T-helper 2 cell (primary cell): ENCODE measurements at places on chromosomes 1 and 21.

GRCh38 chr1:173415905-173416450 is 61.2 kb upstream of the PRDX6 start:
- DNase-seq = no peak

DNA sequence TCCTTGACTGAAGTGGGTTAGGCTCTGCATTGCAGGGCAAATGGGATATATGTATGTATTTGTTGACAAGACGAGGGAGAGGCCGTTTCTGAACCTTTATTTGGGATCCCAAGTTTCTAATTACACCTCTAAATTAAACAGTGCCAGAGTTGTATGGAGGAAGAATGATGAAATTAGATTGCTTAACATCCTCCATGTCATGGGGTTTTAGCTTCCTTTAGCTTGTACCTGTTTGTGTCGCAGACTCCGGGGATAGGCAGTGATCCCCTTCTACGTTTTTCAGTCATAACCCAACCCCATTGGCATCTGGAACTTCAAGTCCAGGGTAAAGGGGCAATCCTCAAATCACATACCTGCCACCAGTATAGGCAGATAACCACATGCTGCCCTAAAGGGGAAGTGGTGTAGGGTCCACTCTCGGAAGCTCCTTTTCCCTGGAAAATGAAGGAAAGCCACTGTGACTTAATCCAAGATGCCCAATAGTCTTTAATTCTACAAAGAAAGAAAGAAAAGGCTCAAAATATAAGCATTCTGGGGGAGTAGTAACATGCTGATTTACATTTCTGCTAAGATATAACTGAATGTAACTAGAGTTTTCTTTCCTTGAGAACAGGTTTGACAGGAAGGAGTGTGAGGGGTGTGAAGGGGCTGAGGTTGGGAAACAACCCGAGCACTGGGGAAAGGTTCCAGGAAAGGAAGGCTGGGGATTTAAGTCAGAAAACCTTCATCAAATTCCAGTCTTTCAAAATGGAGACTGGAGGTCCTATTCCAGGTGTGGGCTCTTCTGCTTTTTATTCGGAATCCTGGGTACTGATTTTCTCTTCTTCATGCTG is 77.6 kb downstream of the RGL1 start:
- no peak for DNase-seq

DNA sequence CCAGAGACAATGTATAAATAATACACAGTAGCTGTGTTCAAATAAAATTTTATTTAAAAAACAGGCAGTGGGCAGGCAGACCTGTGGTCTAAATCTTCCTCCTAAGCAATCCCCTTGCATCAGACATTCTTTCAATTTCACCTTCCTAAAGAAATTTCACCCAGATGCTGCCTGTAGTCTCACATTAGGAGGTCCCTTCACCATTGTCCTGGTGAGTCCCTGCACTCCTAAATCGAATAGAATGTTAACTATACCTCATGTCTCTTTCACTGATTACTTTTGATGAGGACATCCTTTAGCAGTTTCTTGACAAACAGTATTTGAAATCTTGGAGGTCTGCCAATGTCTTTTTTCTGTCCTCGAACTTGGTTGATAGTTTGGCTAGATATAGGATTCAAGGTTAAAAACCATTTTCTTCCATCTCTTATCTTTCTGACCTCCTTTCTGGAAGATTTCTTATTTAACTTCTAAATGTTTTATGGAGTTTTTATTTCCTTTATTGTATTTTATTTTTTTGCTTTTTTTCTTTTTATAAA is 77.5 kb downstream of the LPGAT1 start:
- no peak for DNase-seq

- no peak for DNase-seq
These were observed 16.2 kb downstream of the ROR1 start for GRCh38 chr1:63789856-63790605.

GRCh38 chr1:99457381-99458165 is 188.3 kb upstream of the PALMD start:
- DNase-seq = no peak
